ENCODE measurements at places on chromosomes 11 and 22.

GRCh38 chr22:22036588-22036987 is 54.0 kb upstream of the TOP3B start:
- no peak for DNase-seq

DNA sequence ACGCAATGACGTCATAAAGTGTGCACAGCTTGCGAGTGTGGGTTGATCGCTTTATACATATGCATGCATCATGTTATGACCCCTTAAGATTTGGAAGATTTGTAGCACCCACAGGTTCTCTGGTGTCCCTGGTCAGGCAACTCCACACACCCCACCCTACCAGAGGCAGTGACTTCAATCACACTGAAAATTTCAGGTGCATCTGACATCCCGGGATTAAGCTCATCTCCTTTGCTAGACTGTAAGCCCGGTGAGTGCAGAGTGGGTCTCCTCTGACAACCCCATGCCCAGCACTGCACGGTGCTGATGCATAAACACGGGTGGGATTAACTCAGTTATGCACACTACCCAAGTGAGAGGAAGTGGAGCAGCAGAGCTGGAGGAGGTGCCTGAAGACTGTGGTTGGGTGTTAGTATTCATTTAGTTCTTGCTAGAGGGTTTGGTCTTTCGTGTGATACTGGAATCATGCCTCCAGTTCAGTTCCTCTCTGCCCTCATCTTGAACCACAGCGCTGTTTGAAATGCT is 6.5 kb downstream of the ARSA start:
- DNase-seq = no peak

DNA sequence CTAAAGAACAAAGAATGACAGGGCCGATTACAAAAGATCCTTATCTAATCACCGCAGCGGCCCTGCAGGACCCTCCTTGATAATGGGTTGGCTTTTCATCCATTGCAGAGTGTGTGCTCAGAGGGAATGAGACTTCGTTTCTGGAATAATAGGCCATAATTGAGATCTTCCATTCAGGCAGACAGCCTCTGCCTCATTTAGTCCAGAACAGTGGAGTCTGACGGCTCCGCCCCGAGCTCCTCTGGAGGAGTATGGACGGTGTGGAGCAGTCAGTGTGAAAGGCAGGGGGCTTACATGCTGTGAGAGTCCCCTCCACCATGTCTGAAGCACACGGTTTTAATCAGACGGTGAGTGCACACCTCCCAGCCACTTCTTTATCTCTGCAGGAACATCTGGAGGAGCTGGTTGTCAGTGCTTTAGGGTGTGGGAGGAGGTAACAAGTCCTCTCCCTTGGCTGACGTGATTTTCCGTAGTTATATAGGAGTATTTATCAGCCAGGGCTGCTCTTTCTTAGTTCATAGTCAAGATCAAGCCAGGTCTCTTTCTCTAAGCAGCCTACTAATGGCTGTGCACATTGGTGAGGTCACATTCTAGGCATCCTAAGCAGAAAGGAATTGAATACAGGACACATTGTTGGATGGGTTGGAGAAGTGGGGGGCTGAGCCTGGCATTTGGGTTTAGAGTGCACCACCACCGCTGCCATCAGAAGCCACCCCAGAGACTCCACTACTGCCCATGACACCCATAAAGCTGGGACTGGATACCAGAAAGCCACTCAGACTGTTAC is 1477.9 kb downstream of the TBC1D22A start:
- no peak for DNase-seq

DNA sequence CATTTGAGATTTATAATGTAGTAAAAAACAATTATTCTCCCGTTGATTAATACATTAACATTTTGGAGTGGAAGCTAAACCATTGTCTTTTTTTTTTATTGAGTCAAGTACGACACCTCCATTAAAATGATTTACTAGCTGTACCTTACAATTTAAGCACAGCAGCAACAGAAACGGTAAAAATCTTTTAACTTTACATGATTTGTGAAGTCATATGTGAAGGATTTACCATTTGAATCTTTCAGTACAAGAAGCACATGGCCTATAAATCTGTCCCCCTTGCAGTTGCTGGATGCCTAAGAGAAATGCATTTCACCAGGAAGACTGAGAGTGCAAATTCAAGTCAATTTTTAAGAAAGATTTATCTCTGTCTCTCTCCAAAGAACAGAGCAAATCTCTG is 324.6 kb downstream of the CADM1 start:
- no peak for DNase-seq

GRCh38 chr11:124961972-124962609 is 8.1 kb downstream of the CCDC15 start:
- DNase-seq = no peak

DNA sequence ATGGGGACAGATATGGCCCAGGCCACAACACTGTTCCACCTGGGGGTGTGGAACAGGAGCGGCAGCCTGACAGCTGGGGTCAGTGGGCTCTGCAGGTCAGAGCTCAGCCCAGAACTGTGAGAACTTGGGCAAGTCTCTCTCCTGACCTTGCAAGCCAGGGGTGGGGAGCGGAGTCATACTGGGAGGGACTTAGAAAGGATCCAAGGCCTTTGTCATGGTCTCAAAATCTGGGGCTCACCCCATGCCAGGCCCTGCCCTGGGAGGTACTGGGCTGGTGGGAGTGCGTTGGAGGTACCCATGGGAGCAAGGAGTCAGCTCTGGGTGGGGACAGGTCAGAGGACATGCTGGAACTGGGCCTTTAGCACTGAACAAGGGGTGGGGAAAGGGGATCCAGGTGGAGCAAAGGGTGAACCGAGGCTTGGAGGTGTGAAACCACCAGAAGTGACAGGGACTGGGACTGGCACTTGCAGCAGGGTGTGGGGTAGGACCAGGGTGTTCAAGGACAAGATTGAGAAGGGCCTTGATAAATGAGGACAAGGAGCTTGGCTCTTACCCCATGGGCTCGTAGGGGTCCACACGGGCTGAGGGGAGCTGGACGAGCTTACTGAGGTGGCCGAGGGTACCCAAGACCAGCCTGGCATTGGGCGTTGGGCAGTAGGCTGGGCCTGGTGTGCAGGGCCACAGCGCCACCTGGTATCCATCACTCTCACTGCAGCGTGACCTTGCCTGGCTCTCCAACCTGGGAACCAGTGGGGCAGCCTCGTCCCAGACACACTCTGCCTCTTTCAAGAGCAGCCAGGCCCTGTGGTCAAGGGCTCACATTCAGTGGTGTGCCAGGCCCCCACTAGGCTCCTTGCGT is 7.4 kb upstream of the PMM1 start:
- DNase-seq = peak; percentile 8

- DNase-seq = no peak
These were observed 63.2 kb downstream of the SGSM3 start for GRCh38 chr22:40433416-40434090.

DNA sequence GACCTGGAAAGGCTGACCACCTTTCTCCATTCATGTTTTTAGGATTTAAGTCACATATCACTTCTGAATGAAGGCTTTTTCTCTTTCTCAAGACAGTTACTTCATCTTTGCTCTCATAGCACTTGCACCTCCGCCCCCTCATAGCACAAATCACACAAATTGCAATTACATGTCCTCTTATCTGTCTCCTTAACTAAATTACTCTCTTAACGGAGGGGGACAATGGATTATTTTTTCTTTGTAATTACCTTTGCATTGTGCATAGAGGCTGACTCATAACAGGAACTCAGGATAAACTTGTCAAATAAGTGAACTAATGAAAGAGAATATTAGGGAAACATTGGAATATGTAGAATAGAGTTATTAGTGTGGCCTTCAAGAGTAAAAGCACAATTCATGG is 94.7 kb downstream of the MUC15 start:
- no peak for DNase-seq

DNA sequence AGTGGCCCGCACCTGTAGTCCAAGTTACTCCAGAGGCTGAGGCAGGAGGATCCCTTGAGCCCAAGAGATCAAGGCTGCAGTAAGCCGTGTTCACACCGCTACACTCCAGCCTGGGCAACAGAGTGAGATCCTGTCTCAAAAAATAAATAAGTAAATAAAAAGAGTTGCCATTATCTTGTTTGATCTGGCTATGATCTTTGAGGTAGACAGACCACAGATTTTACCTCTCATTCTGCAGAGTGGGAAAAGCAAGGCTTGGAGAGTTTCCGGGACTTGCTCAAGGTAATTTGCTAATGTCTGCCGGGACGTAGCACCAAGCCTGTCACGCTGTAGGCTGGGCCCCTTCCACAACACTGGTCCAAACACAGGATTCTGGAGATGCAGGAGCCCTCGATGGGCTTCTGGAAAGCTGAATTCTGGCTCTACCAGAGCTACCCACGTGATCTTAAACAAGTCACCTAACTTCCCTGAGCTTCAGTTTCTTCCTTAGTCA is 6.8 kb downstream of the GRAP2 start:
- DNase-seq = no peak

- DNase-seq = peak; percentile 74
These were observed 56.2 kb downstream of the KCNJ4 start for GRCh38 chr22:38398609-38399461.

DNA sequence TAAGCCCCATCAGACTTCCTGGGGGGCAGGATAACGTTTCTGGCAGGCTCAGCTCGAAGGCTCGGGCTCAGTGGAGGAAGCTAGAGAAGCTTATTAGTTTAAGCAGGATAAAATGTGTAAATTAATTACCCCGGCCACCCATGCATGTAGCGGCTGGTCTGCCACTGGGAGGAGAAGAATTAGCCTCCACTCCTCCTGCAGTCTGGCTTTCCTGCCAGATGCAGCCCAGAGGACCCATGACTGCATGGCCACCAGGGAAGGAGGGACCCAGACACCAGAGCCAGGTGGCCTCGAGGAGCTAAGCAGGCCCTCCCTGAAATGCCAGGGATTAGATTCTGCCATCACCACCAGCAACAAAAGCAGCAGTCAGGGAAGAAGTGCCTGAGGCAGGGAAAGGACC is 32.3 kb downstream of the TRIM29 start:
- DNase-seq = no peak

DNA sequence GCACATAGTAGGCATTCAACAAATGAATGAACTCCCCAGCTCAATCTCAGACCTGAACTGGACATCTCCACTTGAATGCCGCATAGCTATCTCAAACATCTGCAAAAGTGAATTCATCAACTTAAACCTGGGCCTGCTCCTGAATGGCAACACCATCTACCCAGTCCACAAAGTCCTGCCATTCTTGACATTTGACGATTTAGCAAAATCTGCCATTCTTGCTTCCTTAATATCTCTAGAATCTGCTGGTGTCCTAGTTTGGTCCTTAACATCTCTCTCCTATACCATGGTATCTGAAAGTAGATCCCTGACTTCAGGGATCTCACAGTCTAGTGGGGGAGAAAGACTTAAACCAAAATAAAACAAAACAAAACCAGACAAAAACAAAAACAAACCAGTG is 12.4 kb upstream of the HPX start:
- no peak for DNase-seq

- peak; percentile 43 for DNase-seq
These were observed 177.6 kb downstream of the IGLL1 start for GRCh38 chr22:23402275-23403151.

GRCh38 chr11:58597486-58598144 is 18.8 kb downstream of the ZFP91 start:
- DNase-seq = no peak

GRCh38 chr11:121780971-121781370 is 328.2 kb upstream of the SORL1-AS1 start:
- DNase-seq = no peak

DNA sequence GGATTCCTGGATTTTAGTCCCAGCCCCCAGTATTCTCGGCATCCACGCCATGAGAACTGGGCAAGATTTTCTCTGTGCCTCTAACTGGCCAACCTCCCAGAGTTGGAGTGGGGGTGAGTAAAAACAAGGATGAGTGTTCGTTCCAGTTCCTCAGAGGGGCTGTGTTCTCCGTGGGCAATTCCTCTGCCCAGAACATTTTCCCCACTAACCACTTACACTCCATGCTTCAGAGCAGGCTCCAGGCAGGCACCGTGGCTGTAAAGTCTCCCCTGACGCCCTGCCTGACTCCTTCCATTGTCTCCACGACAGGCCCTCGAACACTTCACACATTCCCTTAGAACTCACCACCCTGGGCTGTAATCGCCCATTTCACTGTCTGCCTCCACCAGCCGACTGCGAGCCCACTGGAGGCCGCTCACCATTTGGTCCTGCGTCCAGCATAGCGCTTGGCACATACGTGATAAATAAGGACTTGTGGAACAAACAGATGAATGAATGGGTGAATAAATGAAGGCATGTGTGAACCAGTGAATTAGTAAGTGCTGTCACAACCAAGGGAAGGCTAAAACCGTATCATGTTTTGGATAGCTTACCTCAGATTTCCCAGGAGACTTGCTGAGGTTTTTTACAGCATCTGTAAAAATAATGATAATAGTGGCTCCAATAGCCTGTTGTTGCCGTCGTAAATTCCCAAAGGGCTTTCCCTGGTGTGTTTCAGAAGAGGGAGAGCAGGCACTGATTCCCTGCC is 6.1 kb downstream of the APLNR start:
- DNase-seq = peak; percentile 24

GRCh38 chr11:116343270-116343669 is 429.5 kb downstream of the BUD13 start:
- DNase-seq = no peak

DNA sequence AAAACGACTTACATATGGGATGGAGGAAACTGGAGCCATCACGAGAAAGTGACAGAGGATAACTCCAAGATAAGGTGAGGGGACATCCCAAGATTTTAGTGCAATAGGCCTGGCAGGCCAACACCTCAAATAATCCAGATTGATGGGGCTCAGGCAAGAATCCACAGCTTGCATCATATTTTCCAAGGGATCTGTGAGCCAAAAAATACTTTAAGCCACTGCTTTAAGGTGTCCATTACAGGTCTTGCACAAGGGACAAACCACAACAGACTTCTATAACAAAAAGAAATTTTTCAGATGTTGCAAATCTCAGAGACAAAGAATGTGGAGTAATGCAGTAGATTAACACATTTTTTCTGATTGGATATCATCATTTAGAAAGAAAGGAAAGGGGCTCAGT is 45.6 kb downstream of the DENND5A start:
- DNase-seq = no peak

DNA sequence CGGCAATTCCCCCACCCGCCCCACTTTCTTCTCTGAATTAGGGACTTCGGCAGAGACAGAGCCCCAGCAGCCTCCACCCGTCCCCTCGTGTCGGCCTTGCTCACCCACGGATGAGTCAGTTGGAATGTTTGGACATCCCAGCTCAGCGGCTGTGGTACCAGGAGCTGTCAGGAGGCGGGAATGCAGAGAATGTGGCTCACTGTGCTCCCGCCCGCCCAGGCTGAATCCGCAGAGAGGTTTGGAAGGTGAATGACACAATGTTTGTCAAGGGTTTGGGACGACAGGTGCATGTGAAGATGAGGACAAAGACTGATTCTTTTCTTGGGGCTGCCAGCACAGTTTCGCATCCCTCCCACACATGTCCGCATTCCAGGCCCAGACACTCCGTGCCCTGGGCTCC is 39.6 kb downstream of the LIF start:
- DNase-seq = no peak

GRCh38 chr11:47944632-47945031 is 35.7 kb upstream of the PTPRJ start:
- no peak for DNase-seq

- DNase-seq = no peak
These were observed 4.7 kb downstream of the CD5 start for GRCh38 chr11:61106894-61107470.
